ENCODE measurements at places on chromosomes 7 and 10. TPM values are rescaled to one million over a fixed set of nuclear protein-coding genes. Genes with fewer than 3 reads are reported as not detected.

The DRGX gene
- total RNA-seq = not detected

The SMKR1 gene
- total RNA-seq = not detected

The MAPK8 gene
- total RNA-seq = 54.3 TPM

The SH2B2 gene
- total RNA-seq = 8.8 TPM

The MSS51 gene
- 1.5 TPM for total RNA-seq

DNA sequence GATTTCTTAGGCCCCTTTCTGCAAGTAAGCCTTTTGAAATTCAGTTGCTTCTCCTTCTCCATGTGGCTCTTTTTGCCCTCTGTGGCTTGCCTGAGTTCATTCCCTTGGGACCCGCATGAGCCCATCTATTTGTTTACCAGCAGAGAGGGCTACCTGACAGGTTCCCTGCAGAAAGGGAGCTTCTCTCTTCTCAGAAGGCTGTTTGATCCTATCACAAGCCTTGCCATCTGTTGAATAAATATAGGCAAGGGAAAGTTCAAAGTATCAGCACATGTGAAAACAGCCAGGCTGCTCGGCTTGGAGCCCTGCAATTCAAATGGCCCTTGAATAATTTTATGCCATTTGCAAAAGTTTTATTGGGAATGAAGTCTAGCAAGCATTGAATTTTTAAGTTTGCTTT, 720.2 kb upstream of the FZD8 start:
- H3K27me3 ChIP-seq = no peaks in the 10 kb centered on the region
- no peaks in the 10 kb centered on the region for H3K4me1 ChIP-seq
- H3K27ac ChIP-seq = no peak overlapping the region
- no peaks in the 10 kb centered on the region for H3K36me3 ChIP-seq

GRCh38 chr7:43307522-43307921, 195.1 kb downstream of the HECW1 start:
- DNase-seq = no peak
- H3K4me1 ChIP-seq = no peaks in the 10 kb centered on the region
- H3K4me3 ChIP-seq = no peak overlapping the region
- no peak overlapping the region for H3K27ac ChIP-seq

DNA sequence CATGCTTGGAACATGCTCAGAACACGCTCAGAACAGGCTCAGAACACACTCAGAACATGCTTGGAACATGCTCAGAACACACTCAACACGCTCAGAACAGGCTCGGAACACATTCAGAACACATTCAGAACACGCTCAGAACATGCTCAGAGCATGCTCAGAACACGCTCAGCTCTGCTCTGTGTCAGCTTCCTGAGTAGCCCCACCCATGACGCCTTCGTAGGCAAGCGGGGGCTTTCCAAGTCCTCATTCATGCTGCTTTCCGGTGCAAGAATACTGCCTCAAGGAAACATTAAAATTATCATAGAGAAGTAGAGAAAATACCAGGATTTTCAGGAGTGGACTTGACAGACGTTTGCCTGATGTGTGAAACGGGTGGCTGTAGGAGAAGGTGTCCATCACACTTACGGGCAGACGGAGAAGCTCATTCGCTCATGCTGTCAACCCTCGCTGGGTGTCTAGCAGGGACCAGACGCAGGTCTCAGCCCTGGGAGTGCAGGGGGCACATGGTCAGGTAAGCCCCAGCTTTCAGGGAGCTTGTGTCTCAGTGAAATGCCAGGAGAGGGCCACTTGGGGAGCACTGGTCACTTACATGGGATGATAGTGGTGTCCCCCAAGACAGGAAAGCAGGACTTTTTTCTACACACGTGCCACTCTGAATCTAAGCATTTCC, 24.7 kb downstream of the EN2 start:
- no peak overlapping the region for H3K27ac ChIP-seq
- peak; percentile 92 for DNase-seq
- H3K4me3 ChIP-seq = no peak overlapping the region
- H3K36me3 ChIP-seq = no peaks in the 10 kb centered on the region
- H3K27me3 ChIP-seq = no peaks in the 10 kb centered on the region

- no peaks in the 10 kb centered on the region for H3K27me3 ChIP-seq
- peaks cover 54% of the 10 kb centered on the region for H3K4me1 ChIP-seq
- peak overlapping the region; percentile 88 for H3K4me3 ChIP-seq
- no peaks in the 10 kb centered on the region for H3K36me3 ChIP-seq
- no peak for DNase-seq
- H3K27ac ChIP-seq = peak overlapping the region; percentile 86
These were observed 448 bp downstream of the SEC24C start for GRCh38 chr10:73744664-73744975.

- H3K4me3 ChIP-seq = no peak overlapping the region
- no peak for DNase-seq
- H3K27me3 ChIP-seq = no peaks in the 10 kb centered on the region
- peaks cover 13% of the 10 kb centered on the region for H3K4me1 ChIP-seq
These were observed 10.9 kb upstream of the ZFAND2A start for GRCh38 chr7:1170741-1171501.

- H3K27me3 ChIP-seq = no peaks in the 10 kb centered on the region
- no peak for DNase-seq
- H3K4me1 ChIP-seq = no peaks in the 10 kb centered on the region
These were observed 305.1 kb downstream of the DNAJB6 start for GRCh38 chr7:157641866-157642265.

DNA sequence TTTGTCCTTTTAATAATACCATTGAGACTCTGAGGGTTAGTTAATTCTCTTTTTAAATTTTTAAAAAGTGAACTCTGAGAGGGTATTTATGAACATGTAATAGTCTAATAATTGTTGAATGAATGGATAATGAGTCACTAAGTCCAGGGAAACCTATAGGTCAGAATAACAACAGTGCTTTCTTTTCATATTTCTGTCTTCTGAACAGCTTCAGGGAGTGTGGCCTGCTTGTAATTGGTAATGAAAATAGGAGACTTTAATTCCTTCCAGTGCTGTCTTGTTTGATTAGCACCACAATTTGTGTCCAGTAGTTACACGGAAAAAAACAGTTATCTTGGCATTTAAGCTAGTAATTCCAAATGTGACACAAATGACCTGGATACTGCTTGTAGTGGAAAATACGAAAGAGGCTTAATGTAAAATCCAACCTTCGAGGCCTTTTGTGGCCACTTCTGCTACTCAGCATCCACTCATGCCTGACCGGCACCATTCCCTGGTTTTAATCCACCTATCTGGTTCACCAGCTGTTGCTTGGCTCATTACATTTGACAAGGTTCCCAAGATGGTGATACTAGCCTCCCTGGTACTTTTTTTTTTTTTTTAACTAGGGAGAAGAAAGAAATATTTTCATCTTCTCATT, 149.3 kb upstream of the IMMP2L start:
- no peak overlapping the region for H3K4me3 ChIP-seq
- no peaks in the 10 kb centered on the region for H3K4me1 ChIP-seq
- H3K27me3 ChIP-seq = no peaks in the 10 kb centered on the region
- no peak for DNase-seq

DNA sequence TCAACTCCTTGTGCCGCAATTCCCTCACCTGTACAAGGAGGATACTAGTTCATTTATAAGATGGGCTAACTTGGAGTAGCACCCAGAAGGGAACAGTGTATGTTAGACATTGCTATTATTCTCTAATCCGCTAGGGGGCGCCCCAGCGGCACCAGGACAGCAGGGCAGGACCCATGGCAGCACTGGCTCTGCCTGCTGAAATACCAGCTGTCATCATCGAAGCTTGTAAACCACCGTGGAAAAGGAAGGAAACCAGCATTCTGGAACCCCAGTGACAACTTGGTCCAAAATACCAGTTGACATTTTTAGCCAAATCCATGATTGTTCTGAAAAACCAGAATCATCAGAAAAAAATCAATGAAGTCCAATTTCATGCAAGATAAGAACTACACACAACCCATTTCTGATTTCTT, 134.4 kb downstream of the ITGA8 start:
- H3K4me1 ChIP-seq = no peaks in the 10 kb centered on the region
- no peak overlapping the region for H3K27ac ChIP-seq
- no peak overlapping the region for H3K4me3 ChIP-seq
- no peaks in the 10 kb centered on the region for H3K27me3 ChIP-seq
- no peaks in the 10 kb centered on the region for H3K36me3 ChIP-seq

DNA sequence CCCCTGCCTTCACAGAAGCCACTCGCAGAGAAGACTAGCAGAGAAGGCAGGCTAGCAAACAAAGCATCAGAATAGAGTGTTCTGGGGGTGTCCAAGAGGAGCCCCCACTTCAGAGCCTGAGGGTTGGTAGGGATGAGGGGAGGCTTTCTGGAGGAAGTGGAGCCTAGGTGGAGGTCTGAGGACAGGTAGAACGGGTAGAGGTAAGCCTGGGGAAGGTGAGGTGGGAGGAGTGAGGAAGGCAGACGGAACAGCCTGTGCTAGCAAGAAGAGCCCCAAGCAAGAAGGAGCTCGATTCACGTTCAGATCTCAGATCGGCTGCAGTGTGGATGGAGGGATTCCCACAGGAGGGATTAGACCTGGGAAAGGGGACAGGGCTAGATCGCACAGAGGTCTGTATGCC, 66.0 kb upstream of the DUSP5 start:
- H3K4me1 ChIP-seq = no peaks in the 10 kb centered on the region
- H3K27me3 ChIP-seq = no peaks in the 10 kb centered on the region
- no peaks in the 10 kb centered on the region for H3K36me3 ChIP-seq
- no peak for DNase-seq
- H3K27ac ChIP-seq = no peak overlapping the region

DNA sequence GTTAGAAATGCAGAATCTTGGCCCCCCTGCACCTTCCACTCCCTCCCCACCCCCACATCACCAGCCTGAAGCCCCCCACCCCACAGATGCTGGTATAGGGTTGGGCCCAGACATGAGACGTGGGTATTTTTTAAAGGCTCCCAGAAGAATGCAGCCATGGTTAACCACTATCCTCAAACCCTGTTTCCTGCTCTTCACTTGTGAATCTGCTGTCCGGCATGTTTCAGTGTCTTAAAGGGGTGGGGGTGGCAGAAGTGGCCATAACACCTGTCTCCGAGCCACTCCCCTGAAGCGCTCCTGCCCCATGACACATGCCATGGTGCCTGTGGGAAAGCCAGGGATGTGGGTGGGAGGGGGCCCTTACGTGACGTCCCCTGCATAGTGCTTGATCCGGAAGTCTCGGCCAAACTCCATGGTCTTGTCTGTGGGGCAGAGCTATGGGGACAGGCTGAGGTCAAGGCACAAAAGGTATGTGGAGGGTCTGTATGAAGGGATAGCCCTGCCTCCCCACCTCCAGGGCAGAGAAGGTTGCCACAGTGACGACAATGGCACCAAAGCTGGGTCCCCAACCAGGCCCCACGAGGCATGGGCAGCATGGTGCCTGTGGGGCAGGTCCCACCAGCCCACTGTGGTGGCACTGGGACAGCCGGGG, 9.6 kb downstream of the MYO1G start:
- H3K4me3 ChIP-seq = no peak overlapping the region
- no peak for DNase-seq
- no peak overlapping the region for H3K27ac ChIP-seq
- H3K36me3 ChIP-seq = no peaks in the 10 kb centered on the region

DNA sequence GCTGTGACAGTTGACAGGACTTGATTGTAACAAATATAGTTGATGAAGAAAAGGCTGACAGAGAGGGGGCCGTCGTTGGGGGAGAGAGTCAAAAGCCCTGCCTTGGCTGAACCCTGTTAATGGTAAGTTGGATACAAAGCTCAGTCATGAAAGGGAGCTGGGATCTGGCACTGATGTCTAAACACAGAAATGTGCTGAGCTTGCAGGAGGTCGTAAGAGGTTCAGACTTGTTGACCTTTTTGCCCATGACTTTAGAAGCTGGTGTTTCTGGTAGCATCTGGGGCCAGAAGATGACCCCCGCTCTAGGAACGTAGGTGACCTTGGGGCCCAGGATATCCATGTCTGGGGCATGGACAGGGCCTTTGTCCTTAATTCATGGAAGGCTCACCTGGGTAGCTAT, 294.7 kb downstream of the TCF7L2 start:
- H3K4me1 ChIP-seq = no peaks in the 10 kb centered on the region
- H3K27me3 ChIP-seq = no peaks in the 10 kb centered on the region
- no peak for DNase-seq

- no peak overlapping the region for H3K27ac ChIP-seq
- DNase-seq = no peak
- no peaks in the 10 kb centered on the region for H3K4me1 ChIP-seq
- no peak overlapping the region for H3K4me3 ChIP-seq
These were observed 5.5 kb upstream of the LAMB4 start for GRCh38 chr7:108135446-108136190.

- no peak overlapping the region for H3K4me3 ChIP-seq
- H3K36me3 ChIP-seq = no peaks in the 10 kb centered on the region
- H3K27ac ChIP-seq = no peak overlapping the region
- no peaks in the 10 kb centered on the region for H3K27me3 ChIP-seq
These were observed 258.6 kb downstream of the PAXIP1 start for GRCh38 chr7:154744256-154744860.

DNA sequence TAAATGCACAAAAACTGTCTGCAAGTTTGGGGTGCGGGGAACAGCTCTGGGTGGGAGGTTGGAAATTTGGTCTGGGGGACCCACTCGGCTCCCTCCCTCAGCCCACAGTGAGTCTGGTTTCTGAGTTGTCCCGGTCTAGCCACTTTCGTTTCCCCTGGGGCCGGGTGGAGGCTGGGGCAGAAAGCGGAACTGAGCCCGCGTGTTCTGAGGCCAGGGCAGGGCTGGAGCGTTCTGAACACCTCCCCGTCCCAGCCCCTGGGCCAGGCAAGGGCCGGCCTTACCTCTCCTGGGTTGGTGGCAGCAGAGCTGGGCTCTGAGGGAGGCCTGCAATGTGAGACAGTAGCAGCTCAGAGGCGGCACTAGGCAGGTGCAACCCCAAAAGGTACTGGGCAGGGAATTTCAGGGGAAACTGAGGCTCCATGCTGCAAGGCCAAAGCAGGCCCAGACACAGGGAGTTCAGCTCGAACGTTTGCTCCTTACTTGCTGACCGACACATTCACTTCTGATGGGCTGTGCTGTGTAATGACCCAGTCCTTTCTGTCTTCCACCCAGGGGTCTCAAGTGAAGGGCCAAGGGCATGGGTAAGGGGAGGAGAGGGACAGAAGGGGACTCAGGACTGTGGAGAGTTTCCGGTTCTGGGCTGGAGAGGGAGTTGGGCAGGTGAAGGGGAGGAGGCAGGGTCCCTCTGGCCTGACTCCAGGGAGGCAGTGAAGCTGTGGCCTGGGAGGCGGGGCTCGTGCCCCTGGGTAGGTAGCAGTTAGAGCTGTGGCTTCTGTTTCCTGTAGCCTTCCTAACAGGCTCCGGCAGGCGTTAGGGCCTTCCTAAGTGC, 3.0 kb downstream of the IRF5 start:
- no peaks in the 10 kb centered on the region for H3K36me3 ChIP-seq
- H3K27me3 ChIP-seq = no peaks in the 10 kb centered on the region
- H3K27ac ChIP-seq = no peak overlapping the region
- no peak overlapping the region for H3K4me3 ChIP-seq

DNA sequence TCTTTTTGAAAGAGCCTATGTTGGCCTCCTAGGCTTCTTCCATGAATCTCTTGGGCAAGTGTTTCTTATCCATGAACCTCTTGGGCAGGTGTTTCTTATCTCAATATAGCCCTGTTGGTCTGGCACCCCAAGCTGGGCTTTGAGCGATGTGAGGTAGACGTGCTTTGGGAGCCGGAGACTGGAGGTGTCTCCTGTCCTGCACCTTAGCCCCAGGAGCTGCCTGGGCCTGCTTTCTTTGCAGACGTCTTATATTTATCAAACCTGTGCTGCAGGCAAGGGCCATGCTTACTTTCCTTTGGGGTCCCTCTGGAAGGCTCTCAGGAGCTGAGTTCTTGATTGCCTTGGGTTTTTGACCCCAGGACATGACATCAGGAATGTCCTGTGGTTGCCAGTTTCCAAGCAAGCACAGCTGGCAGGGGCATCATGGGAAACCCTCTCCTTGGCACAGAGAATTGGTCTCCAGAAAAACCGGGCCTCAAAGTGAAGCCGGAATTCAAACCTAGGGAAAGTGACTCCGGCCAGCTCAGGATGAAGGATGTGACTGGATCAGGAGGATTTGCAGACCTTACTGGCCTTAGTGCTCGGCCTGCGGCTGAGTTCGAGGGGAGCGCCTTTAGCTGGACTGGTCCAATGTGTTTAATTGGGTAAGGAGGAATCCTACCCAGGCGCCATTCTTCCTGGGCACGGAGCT, 2.8 kb downstream of the JAKMIP3 start:
- H3K27me3 ChIP-seq = no peaks in the 10 kb centered on the region
- peak; percentile 84 for DNase-seq
- peaks cover 18% of the 10 kb centered on the region for H3K4me1 ChIP-seq
- no peaks in the 10 kb centered on the region for H3K36me3 ChIP-seq
